ENCODE measurements at places on chromosomes 5 and 9.

GRCh38 chr9:99326112-99326916 lies 104.2 kb downstream of the SEC61B start:
- no peak for DNase-seq

DNA sequence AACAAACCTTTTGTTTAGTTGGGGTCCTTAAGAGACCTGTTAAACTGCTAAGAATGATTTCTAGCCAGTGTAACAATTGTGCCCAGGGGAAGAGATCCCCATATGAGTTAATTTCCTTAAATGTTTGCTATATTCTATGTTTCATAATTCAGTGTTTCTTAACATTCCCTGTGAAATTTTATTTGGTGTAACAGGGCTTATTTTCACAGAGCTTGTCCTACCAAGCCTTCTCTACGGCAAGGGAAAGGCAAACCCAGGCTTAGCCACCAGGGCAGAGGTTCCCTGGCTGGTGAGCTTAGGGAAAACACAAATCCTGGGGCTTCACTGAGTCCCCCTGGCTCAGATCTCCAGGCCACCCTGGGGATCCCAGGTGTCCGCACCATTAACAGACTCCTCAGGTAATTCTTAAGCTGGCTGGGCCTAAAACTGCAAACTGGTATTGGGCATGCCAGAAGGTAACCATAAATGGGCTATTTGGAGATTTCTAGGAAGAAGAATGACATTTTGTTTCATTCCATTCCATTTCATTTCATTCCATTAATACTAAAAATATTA lies 17.0 kb upstream of the LCP2 start:
- DNase-seq, result no peak

DNA sequence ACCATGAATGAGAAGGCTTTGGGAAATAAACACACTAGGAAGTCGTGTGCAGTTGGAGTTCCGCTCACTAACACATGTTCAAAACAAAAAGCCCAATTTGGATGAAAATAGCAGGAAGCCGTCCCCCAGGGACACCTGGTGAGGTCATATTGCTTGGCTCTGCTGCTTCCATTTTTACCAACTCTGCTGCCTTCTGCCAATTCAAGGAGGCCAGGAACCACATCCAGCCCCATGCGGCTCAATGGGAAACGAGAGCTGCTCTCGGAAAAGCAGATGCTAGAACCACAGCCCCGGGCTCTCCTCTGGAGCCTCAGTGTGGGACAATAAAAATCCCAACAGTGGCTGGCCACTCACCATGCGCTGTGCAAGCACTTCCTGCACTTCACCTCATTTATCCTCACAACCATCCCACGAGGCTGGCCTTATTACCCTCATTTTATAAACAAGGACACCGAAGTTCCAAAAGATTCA lies 13.4 kb downstream of the ADAM19 start:
- DNase-seq, result no peak

DNA sequence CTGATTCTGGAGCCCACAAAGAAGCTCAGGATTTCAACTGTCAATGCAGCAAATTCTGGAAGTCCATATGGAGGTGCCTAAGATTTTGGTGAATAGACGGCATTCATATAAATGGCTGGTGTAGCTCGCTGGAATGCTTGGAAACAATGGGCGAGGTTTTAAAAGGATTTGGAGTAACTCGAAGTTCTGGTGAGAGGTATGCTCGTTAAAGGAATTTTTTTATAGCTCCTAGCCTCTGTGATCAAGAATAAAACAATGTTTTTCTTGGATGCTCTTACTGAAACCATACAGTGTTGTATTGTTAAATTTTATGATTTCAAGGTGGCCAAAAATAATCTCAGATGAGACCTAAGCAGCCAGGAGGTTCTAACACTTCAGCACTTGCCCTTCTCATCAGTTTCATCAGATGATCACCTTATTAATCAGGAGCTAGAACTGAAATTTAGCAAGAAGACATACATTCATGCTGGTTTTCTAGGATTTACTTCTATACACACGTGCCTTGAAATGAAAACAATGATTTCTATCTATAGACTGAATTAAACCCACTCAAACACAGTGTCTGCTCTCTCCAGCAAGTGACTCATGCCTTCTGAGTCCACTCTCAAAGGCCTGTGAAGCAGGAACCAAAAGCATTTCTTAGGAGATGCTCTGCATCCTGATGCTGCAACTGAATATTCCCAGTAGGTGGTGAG lies 79.2 kb downstream of the OTULIN start:
- DNase-seq, result no peak

GRCh38 chr9:113949571-113950078 lies 73.5 kb downstream of the ZNF618 start:
- no peak for DNase-seq

DNA sequence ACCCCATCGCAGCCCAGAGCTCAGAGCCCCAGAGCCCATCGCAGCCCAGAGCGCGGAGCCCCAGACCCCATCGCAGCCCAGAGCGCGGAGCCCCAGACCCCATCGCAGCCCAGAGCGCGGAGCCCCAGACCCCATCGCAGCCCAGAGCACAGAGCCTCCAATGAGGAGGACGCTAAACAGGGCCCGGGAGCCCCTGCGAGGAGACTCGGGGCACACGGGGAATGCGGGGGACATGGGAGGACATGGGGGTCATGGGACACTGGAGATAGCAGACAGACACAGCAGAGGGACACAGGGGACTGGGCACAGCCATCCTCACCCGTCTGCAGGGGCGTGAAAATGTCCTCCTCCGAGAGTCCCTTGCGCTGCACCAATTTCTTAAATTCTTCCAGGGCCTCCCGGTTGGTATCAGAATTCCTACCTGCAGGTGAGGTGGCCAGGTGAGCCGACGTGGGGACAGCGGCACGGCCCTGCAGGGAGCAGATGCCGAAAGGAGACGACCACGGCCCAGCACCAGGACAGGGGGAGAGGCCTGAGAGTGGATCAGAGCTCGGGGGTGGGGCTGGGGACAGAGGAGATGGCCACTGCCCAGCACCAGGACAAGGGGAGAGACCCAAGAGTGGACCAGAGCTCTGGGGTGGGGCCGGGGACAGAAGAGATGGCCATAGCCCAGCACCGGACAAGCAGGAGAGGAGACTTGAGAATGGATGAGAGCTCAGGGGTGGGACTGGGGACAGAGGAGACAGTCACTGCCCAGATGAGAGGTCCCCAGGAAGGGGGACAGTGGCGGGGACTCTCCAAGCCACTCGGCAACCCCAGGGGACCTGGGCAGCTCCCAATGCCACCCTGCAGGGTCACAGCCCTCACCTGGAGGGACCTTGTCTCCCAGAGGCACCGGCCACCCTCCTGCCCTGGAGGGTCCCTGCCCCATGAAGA lies 2.8 kb downstream of the OBP2B start:
- no peak for DNase-seq

- no peak for DNase-seq
Observed at GRCh38 chr5:115360046-115360685, 63.7 kb upstream of the CCDC112 start.

DNA sequence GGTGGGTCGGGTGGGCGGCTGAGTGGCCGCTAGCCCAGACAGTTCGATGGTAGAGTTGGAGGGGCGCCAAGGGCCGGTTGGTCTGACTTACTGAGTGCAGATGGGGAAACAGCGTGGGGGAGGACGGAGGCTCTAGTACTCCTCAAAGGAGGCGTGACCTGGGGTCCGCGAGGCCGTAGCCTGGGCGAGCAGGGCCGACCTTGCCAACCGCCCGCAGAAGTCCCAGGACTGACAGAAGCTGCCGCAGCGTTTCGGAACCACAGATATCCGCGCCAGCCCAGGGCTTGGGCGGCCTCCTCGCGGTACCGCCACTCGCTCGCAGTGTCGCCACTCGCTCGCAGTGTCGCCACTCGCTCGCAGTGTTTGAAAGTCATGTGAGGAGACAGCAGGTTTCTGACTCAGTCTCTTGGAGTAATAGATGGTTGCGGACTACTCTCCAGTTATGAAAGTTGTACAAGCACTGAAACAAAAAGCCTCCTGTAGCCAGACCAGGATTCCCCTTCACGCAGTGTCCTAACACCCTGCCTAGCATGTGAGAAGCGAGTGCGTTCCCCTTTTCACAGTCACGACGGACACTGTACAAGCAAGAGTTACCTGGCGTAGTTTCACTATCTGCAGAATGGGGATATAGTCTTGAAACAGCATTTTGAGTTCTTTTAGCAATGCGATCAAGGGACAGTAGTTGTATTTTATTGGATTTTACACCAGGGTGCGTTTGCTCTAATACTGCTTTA lies 674 bp downstream of the TMEM38B start:
- DNase-seq, result peak; percentile 69

DNA sequence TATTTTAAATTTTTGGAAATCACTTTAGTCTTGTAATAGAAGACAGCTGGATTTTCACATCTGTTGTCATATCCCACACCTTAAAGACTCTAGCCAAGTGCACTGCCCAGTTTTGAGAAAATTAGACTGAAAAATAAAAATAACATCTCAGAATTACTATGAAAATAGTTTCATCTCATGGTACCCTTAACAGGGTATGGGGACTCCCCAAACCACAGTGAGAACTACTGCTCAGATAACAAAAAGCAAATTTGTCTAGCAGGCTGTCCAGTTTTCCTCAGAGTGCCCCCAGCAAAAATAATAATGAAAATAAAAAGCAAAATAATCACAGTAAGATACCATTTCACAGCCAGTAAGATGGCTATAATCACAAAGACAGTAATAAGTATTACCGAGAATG lies 6.5 kb downstream of the UBQLN1 start:
- DNase-seq, result no peak

DNA sequence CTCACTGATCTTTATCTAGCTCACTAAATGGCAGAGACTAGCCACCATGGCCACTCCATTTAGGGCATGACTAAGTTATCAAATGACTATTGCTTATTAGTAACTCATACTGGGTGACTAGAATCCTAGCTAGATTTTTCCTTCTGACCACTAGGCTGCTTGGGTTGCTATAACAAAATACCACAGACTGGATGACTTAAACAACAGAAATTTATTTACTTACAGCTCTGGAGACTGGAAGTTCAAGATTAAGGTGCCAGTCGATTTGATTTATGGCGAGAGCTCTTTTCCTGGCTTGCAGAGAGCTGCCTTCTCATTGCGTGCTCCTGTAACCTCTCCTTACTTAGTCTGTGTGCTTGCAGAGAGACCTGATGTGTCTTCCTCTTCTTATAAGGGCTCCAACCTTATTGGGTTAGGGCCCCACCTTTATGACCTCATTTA lies 55.0 kb upstream of the APC start:
- DNase-seq, result no peak

GRCh38 chr5:42583322-42583721 lies 160.1 kb downstream of the GHR start:
- DNase-seq, result peak; percentile 58

DNA sequence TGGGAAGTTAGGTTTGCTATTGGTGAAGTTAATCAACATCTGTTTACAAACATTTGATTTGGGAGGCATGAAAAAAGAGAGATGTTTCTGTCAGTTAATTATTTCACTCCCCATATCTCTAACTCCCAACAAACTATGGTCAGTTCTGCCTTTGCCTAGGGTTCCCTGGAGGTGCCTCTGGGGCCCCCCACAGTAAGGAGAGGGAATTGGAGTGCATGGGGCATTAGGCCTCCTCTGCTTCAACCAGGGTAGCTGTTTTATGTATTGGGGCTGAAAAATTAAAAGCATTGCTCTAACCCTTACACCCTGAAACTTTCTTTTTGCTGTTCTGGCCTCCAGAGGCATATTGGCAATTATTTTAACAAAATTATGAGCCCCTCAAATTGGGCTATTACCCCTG lies 32.3 kb downstream of the RUSC2 start:
- DNase-seq, result no peak

- DNase-seq, result no peak
Observed at GRCh38 chr5:73955271-73955846, 329.4 kb downstream of the ARHGEF28 start.

GRCh38 chr9:106616026-106616425 lies 246.9 kb upstream of the ZNF462 start:
- DNase-seq, result no peak

DNA sequence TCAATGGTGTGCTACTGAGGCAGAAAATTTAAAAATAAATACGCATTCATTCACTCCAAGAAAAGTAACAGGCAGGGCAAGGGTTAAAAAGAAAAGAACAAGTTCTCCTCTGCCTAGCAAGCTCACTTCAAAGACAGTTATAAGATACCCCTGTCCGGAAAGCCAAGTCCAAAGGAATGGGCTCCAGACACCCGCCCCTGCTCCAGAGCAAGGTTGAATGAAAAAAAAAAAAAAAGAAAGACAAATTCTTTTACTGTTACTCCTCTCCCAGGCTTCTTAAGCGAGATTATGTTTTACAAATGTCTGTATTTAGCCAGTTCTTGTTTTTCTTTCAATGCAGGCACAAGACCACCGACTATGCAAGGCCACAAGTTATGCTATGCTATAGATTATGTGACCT lies 9.1 kb upstream of the ANXA2R start:
- DNase-seq, result no peak

GRCh38 chr5:143131972-143132371 lies 271.5 kb downstream of the NR3C1 start:
- DNase-seq, result no peak

GRCh38 chr9:98330831-98331230 lies 75.4 kb upstream of the TBC1D2 start:
- no peak for DNase-seq

DNA sequence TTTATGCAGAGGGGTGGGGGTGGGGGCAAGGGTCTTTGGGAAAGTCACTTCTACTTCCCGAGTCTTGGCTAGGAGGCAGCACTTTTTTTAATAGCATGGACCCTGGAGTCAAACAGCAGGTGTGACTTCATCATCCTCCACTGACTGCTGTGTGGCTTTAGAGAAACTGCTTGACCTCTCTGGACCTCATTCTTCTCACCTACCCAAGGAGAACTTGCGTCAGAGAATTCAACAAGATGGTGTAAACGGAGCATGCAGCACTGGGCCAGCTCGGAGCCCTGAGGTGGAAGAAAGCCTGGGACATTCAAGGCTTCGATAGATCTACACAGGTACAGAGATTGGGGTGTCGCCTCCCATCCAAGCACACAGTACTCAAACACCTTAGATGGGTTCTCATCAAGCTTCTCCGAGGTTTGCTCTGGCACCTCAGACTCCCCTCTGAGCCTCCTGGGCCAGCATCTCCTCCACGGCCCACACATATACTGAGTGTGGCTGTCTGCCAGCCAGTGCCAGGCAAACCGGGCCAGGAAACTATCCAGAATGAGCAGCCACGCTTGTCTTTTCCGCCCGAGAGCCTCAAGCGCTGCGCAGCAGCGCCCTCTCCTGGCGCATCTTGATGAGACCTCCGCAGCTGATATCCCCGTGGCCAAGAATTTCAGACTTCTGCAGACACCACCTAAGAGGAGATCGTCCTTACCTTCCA lies 4.6 kb upstream of the SLC25A48 start:
- DNase-seq, result peak; percentile 73

- no peak for DNase-seq
Observed at GRCh38 chr9:108168236-108168850, 678.8 kb upstream of the KLF4 start.

- no peak for DNase-seq
Observed at GRCh38 chr9:68643901-68644809, 60.9 kb upstream of the PIP5K1B start.

- no peak for DNase-seq
Observed at GRCh38 chr5:76675364-76675763, 40.6 kb upstream of the F2R start.

DNA sequence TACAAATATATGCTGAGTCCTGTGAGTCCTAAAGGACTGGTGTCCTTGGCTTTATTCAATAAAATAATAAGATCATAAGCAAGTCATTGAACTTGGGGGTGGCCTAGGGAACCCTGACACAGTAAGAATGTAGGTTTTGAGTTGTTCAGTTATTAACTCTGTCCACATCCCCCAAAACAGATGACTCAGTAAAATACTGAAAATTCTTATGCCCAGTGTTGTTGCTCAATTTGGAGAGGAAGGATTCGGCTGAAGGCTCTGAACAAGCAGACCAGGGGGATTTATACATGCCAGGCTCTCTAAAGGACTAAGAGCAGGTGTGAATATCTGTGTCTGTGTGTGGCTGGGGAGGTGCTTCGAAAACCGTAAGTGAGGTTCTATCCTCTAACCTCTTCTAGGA lies 173.7 kb downstream of the RMI1 start:
- DNase-seq, result no peak

Measured in HuH-7 (cell line).